ENCODE measurements at places on chromosomes 7 and 10.

GRCh38 chr10:103044942-103045489 is 126.9 kb downstream of the CNNM2 start:
- no peaks in the 10 kb centered on the region for H3K27me3 ChIP-seq
- no peaks in the 10 kb centered on the region for H3K36me3 ChIP-seq
- no peak for DNase-seq
- H3K4me1 ChIP-seq, result no peaks in the 10 kb centered on the region
- no peak overlapping the region for H3K4me3 ChIP-seq

GRCh38 chr10:112465299-112465883 is 18.4 kb downstream of the VTI1A start:
- no peak overlapping the region for H3K27ac ChIP-seq
- no peak overlapping the region for H3K4me3 ChIP-seq
- H3K36me3 ChIP-seq, result no peaks in the 10 kb centered on the region
- DNase-seq, result no peak

DNA sequence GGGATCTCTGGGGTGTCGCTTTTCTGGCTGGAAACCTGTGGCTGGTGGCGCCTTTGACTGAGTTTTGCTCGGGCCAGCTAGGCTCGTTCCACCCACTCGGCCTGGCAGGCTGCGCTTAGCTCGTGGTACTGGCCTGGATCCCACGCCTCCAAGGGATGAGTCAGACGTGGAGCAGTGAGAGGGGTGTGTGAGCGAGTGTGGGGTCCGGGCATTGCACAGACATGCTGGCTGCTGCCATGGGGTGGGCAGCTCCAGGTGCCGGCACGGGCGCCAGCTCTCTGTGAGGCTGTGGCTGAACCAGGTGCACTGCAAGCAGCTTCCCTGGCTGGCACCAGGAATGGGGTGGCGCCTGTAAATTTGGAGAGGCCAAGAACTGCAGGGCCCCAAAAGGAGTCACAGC is 63.1 kb upstream of the CACNA2D1 start:
- no peaks in the 10 kb centered on the region for H3K4me1 ChIP-seq
- no peak overlapping the region for H3K4me3 ChIP-seq
- DNase-seq, result no peak
- H3K27ac ChIP-seq, result no peak overlapping the region
- no peaks in the 10 kb centered on the region for H3K36me3 ChIP-seq
- no peaks in the 10 kb centered on the region for H3K27me3 ChIP-seq

DNA sequence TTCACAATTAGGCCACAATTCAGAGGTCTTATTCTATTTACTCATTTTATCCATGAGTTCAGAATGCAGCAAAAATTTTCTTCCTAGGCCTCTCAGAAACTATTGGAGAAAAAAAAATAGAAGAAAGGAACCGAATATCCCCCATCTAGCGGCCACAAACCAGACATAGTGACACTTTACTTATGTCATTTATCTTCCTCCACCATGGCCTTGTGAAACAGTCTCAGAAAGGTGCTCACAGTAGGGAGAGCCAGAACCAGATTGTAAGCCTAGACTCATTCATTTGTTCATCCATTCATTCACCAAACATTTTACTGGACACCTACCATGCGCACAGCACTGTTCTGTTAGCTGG is 16.0 kb downstream of the CREB3L2 start:
- H3K36me3 ChIP-seq, result 0 out of 2 replicates have a peak, but pooled peaks cover 2% of the 10 kb centered on the region
- H3K4me1 ChIP-seq, result peaks cover 93% of the 10 kb centered on the region
- no peaks in the 10 kb centered on the region for H3K27me3 ChIP-seq

GRCh38 chr7:6228361-6229229 is 43.8 kb downstream of the CYTH3 start:
- H3K27ac ChIP-seq, result no peak overlapping the region
- H3K27me3 ChIP-seq, result no peaks in the 10 kb centered on the region
- no peak for DNase-seq
- H3K4me3 ChIP-seq, result no peak overlapping the region

- no peak for DNase-seq
- no peaks in the 10 kb centered on the region for H3K36me3 ChIP-seq
- peaks cover 2% of the 10 kb centered on the region for H3K27me3 ChIP-seq
- no peak overlapping the region for H3K4me3 ChIP-seq
- H3K4me1 ChIP-seq, result no peaks in the 10 kb centered on the region
- H3K27ac ChIP-seq, result no peak overlapping the region
Measured at GRCh38 chr10:3025026-3025683, 42.2 kb upstream of the PFKP start.
